Memory B cell (primary cell): ENCODE measurements at places on chromosomes 1 and 21.

DNA sequence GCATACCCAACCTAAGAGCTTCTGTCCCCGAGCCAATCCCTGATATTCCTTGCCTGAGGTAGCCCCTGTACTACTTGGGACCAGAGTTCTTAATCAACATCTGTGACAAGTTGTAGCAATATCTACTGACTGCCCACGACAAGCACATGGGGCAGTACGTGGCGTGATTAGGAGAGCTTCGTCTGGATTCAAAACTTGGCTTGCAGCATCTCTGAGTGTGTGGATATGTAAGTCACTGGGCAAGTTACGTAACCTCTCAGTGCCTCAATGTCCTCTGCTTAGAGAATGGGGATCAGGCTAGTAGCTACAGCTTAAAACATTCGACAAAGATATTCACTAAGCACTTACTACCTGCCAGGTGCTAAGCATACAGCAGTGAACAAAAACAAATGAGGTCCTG, 5.0 kb downstream of the HSPG2 start:
- DNase-seq: no peak

DNA sequence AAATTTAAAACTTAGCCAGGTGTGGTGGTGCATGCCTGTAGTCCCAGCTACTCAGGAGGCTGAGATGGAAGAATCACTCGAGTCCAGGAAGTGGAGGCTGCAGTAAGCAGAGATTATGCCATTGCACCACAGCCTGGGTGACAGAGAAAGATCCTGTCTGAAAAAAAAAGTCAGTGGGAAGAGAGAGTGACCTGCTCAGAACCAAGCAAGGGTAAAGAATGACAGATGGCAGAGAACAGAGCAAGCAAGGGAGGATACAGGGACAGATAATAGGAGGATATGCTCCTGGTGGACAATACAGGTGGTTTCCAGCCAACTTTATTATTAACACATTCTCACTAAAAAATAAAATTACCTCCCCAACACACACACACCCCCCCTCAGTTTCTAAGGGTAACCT, 4.6 kb upstream of the TMEM51 start:
- DNase-seq: no peak

DNA sequence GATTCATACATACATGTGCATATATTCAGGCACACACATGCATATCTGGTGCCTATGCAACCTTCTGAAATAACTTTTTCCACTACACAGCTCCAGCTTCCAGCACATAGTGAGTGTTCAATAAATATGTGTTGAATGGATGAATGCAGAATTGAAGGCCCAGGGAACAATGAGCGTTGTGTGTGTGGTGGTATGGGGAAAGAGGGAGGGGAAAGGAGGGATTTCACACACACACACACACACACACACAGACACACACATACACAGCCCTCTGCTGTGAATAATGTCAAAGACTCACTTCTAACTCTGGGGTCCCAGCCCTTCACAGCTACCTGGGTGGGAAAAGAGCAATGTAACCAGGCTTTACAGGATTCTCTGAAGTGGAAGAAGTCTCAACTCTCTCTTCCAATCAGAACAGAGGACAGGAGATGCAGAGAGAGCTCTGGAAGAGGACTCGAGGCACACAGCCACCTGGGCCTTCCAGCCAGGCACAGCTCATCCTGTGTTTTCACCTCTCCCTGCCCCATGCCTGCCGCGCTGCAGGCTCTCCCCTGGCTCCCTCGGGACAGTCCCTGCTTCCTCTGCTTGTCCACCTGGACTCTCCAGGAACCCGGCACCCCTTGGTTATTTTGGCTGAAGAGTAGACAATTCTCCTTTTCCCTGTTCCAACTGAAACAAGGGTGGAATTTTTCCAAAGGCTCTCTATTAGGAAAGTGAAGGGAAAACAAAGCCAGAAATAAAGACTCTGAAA, 5.4 kb upstream of the IGSF8 start:
- no peak for DNase-seq

- no peak for DNase-seq
These were observed 75.6 kb downstream of the PIGK start for GRCh38 chr1:77143529-77144121.

DNA sequence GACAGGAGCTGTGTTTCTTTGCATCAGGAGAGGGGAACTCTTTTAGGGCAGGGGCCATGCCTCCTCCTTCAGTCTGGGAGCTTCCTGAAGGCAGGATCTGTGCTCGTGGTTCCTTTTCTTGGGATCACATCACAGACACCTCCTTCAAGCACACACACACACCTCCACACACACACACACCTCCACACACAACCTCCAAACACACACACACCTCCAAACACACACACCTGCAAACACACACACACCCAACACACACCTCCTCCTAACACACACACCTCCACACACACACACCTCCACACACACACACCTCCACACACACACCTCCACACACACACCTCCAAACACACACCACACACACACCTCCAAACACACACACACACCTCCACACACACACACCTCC, 10.5 kb downstream of the LGR6 start:
- no peak for DNase-seq

DNA sequence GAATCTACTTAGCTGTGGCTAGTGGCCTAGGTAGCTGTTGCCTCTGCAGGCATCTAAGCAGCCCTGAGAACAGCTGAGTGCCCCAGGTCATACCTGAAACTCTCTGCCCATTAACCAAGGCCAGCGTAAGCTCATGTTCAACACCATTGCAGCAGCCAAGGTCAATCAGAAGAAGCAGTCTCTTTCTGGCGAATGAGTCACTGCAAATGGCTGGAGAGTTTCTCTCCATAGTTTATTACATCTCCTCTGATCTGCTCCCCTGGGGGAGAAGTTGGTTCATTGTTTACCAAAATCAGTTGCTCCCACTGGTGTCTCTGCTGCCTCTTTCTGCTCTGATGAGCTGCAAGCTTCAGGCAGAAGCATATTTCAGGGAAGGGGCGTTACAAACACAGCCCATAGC, 6.9 kb upstream of the BCL9 start:
- no peak for DNase-seq

DNA sequence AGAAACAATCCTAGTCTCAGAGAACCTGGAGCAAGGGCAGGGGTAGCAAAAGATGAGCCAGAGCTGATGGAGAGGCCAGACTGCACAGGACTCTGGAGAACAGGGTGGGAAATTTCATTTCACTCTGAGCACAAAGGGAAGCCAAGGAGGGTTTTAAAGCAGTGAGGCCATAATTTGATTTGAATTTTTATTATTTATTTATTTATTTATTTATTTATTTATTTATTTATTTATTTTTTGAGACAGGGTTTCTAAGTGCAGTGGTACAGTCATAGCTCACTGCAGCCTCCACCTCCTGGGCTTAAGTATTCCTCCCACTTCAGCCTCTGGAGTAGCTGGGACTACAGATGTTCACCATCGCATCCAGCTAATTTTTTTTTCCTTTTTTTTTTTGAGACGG, 45.1 kb downstream of the MT1HL1 start:
- no peak for DNase-seq

DNA sequence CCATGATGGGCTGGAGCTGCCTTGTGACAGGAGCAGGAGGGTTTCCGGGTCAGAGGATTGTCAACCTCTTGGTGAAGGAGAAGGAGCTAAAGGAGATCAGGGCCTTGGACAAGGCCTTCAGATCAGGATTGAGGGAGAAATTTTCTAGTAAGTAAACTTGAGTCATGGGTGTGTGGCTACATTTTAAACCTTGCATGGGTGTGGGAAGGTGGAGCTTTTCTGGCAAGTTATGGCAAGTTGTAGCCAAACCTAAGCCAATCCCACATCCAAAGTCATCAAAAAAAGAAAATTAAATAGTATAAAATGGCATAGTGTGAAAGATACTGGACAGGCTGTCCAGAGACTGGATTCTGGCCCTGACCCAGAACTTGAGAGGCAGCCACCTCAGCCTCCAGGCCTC, 39.8 kb upstream of the HSD3B1 start:
- no peak for DNase-seq

- DNase-seq: no peak
These were observed 104.2 kb upstream of the CASZ1 start for GRCh38 chr1:10900691-10901090.

GRCh38 chr1:27161594-27161993, 6.7 kb upstream of the SLC9A1 start:
- DNase-seq: peak; percentile 46

- no peak for DNase-seq
These were observed 148.6 kb upstream of the WNT4 start for GRCh38 chr1:22291494-22291893.

DNA sequence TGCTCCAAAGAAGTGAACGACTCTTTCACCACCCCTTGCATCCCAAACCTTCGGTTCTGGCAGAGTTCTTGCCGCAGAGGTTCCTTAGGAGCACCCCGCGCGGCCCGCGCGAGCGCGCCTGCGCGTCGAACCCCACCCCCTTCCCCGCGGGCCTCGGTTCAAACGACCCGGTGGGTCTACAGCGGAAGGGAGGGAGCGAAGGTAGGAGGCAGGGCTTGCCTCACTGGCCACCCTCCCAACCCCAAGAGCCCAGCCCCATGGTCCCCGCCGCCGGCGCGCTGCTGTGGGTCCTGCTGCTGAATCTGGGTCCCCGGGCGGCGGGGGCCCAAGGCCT, at the start of gene C1orf56:
Gene C1orf56 (plus strand): TSS at position 161 of the 334 bp plus-strand sequence. CDS start 97 bp downstream, at position 258.
- DNase-seq: peak; percentile 48

GRCh38 chr1:18653916-18654315, 23.3 kb downstream of the PAX7 start:
- DNase-seq: no peak

GRCh38 chr1:4781646-4782045, 127.2 kb downstream of the AJAP1 start:
- DNase-seq: no peak

DNA sequence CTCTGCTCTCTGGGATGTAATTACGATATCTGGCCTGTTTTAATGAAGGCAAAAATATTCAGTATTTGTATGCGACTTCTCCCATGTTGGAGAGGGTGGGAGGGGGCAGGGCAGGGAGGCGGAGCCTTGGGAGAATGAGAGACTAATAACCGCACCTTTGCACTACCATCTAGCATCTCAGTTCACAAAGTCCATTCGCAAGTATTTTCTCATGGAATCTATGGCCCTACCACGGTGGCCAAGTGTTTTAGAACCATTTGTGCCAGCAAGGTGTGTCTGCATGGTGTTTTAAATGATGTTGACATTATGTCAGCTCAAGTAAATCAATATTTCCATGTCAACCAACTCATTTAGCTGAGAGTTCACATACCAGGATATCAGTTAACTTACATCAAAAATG, 14.3 kb upstream of the BLACAT1 start:
- DNase-seq: no peak

- no peak for DNase-seq
These were observed 34.9 kb upstream of the SCYL3 start for GRCh38 chr1:169928438-169929209.

- peak; percentile 55 for DNase-seq
These were observed 42.3 kb upstream of the NFASC start for GRCh38 chr1:204828352-204828850.

- DNase-seq: no peak
These were observed 9.1 kb downstream of the AHDC1 start for GRCh38 chr1:27594564-27595510.

DNA sequence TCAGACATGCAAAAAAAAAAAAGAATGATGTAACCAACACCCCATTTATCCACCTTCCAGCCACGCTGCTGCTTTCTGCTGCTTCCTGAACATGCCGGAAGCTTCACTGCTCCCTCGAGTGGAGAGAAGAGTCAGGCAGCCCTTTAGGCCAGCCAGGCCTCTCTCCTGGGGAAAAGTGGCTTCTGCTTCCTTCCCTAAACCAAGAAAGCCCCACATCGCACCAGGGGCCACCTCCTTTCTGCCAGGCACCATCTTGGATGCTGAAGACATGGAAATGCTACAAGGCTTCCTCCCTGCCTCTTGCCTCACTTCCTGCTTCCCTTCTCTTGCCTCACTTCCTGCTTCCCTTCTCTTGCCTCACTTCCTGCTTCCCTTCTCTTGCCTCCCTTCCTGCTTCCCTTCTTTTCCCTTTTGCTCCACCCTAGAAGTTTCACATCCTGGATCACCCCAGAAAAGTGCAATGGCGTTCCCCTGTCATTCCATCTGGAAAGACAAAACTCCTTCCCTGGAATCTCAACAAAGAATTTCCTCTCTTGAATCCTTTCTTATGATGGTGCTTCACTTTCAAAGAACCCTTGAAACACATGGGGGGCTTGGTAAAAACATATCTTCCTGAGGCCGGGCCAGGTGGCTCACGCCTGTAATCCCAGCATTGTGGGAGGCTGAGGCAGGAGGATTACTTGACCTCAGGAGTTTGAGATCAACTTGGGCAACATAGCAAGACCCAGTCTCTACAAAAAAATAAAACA, 18.7 kb downstream of the TNFRSF8 start:
- DNase-seq: no peak

DNA sequence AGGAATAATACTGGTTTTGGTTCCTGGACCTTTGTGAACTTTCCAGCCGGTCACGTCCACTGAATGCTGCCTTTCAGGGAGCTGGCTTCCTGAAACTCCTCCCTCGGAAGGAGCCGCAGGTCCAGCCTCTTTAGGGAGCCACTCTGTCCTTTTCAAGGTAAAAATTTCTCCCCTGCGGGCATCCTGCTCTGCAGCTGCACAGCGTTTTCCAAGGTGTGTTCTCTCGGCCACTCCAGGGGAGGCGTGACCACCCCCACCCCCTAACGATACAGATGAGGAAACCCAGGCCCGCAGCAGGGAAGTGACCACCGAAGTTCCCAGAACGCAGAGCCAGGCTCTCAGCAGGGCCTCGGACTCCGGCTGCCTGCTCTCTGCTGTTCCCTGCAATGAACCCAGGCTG, 21.5 kb downstream of the PADI2 start:
- DNase-seq: no peak

DNA sequence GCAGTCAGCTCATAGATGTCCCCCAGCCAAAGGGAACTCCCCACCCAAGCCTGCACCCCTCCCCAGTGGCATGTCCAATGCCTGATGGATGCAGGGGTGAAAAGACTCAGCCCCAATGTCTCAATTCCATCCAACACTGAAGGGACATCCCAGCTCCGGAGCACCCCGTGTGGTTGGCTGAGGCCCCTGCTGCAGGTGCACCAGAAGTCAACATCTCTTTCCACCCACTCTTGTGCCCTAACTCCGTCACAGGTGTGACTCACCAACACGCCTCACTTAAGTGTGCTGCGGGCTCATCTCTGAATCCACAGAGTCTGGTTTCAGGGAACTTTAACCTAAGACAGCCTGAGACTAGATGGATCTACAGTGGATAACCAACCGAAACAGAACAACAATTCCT, 40.9 kb upstream of the ZBTB18 start:
- DNase-seq: no peak

GRCh38 chr1:14435368-14436023, 163.0 kb upstream of the KAZN start:
- DNase-seq: no peak
